ENCODE measurements at places on chromosomes 6 and 20.

- no peak for DNase-seq
These were observed 181.3 kb downstream of the THBS2 start for GRCh38 chr6:169072127-169073042.

DNA sequence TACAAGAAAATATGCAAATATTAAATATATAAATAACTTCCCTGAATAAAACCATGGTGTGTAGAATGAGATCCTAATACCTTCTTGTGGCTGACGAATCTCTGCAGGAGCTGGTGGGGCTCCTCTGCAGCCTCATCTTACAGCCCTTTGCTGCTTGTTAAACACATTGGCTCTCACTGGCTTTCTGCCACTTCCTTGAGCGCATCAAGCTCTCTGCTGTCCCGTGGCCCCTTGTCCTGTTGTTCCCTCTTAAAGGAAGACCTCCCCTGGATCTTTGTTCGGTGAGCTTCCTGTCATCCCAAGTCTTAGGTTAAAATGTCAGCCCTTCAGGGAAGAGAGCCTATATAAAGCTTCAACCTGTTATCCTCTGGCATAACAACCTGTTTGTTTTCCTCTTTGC lies 519.6 kb downstream of the DOK5 start:
- peak; percentile 27 for DNase-seq

DNA sequence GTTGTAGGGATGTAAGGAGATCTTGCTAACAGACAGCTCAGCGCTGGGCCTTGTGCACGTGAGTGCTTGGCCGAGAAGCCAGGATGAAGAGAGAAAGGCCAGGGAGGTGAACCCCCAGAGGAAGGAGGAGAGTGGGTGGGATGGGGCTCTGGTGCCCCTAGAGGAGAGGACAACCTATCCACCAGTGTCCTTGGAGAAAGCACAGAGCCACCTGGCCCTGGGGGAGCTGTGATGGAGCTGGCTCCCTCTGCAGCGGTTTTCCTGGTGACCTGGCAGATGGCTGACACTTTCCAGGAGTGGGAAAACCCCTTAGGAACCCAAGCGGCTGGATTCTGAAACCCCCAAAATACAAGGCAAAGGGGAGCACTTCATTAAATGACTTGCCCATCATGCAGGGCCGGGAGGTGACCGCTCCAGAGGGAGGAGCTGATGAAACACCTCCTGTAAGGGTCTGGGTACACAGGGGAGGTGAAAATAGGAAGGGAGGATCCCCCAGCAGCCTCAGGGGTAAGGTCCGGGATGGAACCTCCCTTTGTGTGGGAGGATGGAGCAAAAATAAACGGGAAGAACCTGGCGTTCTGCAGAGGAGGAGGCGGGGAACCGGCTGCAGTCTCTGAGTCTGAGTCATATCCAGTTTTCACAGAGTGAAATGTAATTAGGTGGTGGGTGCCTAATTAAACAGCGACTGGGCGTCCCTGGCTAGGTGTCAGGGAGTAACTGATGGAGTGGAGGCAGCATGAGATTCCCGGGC lies 80.4 kb downstream of the SULF2 start:
- no peak for DNase-seq

DNA sequence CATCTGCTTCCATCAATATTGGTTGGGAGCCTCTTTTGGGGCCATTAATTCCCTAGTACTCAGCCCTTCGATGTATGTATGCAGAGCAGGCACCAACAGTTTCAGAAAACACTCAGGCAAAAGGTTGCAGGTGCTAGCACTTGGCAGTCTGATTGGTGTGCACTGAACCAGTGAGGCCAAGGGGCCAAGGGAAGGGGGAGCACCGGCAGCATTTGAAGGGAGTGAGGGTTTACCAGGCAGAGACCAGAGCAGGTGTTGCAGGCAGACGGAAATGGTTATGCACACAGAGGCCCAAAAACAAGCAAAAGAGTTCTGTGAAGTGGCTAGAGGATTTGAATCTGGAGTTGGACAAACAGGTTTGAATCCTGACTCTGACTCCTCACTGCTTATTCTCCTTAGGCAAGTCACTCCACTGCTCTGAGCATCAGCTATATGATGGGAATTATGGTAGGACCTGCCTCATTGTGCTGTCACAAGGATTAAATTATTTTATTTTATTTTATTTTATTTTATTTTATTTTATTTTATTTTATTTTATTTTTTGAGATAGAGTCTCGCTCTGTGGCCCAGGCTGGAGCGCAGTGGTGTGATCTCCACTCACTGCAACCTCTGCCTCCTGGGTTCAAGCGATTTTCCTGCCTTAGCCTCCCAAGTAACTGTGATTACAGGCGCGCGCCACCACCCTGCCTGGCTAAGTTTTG lies 58.1 kb upstream of the SHLD1 start:
- DNase-seq: no peak

DNA sequence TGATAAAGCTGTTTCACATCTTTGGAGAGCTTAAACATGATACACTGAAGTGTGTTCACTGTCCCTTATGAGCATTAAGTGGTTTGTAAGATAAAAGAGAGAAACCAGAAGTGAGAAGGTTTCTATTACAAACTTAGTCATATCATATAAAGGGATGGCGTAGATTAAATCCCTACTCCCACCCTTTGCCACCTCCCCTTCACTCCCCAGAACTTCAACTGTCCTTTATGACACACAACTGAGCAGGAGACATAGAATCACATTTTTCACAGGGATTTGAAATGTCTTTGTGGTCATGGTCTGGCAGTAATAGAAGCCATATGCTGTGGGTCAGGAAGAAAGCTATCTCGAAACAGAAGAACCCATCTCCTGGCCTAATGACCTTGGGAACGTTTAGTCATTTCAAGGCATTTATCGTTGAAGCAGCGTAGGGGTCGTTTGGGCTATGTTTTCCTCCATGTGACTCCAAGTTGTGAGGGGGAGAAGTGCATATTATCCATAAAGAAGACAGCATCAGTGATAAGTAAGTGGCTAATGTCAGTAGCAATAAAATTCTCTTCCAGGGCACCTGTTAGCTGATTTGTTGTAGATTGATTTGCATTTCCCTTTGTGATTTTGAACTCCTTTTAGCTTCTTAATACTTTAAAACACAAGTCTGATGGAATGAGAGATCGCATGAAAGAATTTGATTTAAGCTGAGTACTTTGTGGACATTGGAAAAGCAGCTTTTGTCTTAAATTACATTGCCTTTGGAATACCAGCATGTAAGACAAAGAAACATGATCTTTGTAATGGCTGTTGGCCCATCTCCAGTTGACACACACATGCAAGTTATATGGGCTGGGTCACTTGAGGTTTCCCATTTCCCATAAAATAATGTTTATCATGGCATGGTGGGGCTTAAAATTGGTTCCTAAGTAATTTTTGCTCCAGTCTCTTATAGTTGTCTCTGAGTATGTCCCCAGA lies 501.5 kb upstream of the FLRT3 start:
- no peak for DNase-seq

Data from retina (tissue), 1 donor.